ENCODE measurements at places on chromosomes 4 and X. TPM values are rescaled to one million over a fixed set of nuclear protein-coding genes. Genes with fewer than 3 reads are reported as not detected.

CRMP1 gene
- not detected for total RNA-seq

ASB11 gene
- total RNA-seq: not detected

SYNPO2 gene
- not detected for total RNA-seq

ART3 gene
- total RNA-seq: not detected

RENBP gene
- total RNA-seq: 13.1 TPM

APLN gene
- total RNA-seq: 0.36 TPM

SOX3 gene
- total RNA-seq: not detected

SERTM2 gene
- total RNA-seq: 0.25 TPM

CT47B1 gene
- not detected for total RNA-seq

NEXMIF gene
- total RNA-seq: 0.86 TPM

SNX12 gene
- 32.9 TPM for total RNA-seq

ARL9 gene
- 0.21 TPM for total RNA-seq

CT45A3 gene
- total RNA-seq: not detected

EMCN gene
- total RNA-seq: not detected

S100P gene
- 8.5 TPM for total RNA-seq

CDKL5 gene
- total RNA-seq: 1.4 TPM

CABS1 gene
- not detected for total RNA-seq

RTL3 gene
- not detected for total RNA-seq

PHEX gene
- 0.31 TPM for total RNA-seq

GRID2 gene
- not detected for total RNA-seq

CD38 gene
- 20.0 TPM for total RNA-seq

FOXR2 gene
- total RNA-seq: not detected

FAM9B gene
- total RNA-seq: not detected

GDPD2 gene
- total RNA-seq: not detected

CNGA2 gene
- not detected for total RNA-seq

Data from activated naive CD4-positive, alpha-beta T cell treated with anti-CD3 and anti-CD28 coated beads for 36 hours (primary cell).